Fibroblast of skin of right quadriceps (primary cell): ENCODE measurements at places on chromosomes 3 and 15.
A peak's percentile ranks its signal among the peaks of the same experiment; 100 is the strongest.

DNA sequence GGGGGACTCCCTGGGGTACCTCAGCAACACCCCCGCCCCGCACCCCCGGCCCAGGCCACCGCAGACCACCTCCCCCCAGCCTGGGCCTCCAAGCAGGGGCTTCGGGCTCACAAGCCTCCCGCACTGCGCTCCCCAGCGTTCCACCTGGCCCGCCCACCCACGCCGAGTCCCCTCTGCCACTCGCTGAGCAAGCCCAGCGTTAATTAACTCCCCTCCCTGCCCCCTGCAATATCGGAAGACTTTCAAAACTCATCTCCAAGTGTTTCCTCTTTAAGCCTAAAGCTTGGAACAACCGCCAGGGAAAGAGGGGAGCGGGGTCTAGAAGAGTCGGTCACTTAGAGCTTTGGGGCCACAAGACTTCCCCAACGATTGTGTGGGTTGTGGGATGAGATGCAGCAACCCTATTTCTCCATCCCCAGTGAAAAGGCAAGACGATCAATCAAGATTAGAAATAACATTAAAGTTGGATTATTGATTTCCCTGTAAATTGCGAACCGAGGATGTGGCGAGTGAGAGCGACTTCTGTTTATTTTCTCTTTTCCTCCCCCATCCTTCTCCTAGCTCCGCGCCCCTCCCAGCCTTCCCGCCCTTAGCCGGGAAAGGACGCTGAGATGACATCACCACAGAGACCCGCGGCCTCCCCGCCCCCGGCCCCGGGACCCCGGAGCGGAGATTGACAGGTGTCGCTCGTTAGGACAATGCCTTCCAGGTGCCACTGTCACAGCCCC is 30.2 kb downstream of the NR2F2 start:
- DNase-seq = no peak

DNA sequence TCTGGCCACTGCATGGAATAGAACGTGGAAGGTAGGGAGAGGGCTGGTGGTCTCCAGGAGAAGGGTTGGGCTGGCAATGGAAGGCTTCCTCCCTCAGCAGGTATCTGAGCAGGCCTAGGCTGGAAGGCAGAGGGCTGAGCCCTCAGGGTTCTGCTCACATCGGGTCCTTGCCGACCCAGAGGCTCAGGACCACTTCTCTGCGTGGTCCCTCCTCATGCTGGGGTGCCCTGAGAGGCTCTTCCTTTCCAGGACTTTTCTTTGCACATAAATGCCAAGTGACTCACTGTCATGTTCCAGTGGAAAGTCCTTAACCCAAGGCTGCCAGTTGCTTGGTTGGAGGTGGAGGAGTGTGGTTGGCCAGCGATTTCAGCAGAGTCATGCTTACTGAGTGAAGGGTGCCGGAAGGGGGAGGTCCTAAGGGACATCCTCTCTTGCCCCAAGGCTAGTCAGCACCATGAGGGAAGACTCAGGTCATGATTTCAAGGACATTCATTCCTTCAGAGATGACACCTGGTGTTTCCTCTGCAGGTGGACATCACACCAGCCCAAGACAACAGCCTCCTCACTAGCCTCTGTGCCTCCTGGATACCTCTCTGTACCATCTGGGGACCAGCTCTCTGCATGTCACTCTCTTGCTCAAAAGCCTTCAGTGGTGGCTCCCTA is 8.2 kb downstream of the SLC6A6 start:
- peak; percentile 86 for DNase-seq

- peak; percentile 91 for DNase-seq
Measured at GRCh38 chr3:120093119-120093910, 932 bp downstream of the GSK3B start.

- DNase-seq = no peak
Measured at GRCh38 chr15:100877551-100877950, 2.1 kb upstream of the ALDH1A3 start.

DNA sequence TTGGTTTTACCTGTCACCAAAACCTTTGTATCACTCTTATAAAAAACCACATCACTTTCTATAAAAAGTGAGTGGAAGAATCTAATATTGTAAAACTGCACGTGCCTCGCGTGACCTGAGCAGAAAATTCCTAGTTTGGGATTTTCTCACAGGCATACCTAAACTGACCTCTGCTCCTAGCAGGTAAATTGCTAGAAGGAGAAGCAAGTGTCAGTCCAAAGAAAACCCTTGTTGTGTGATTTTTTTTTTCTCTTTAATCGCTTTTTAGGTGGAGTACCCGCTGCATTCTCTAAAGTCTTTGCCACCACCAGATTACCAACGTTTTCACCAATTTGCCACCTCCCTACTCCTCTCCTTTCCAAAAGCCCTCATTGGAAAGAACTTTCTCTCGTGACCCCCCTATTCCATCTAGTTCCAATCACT is 534 bp upstream of the UBE2E1 start:
- DNase-seq = no peak
